ENCODE measurements at places on chromosomes 5 and 9.
A peak's percentile ranks its signal among the peaks of the same experiment; 100 is the strongest.

DNA sequence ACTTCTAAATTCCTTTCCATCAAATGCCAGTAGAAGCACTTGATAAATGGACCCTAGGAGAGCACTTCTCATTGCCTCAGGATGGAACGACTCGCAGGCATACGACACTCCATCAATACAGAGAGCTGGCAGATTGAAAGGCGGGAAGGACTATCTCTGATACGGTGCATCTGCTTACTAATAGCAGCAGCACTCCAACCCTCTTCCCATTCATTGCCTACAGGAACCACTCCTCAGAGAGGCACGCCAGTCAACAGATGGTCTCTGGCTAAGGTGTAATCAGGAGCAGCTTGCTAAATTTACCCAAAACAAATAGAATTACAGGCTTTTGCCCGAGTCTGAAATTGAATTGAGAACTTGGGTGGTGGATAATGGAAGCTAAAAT lies 168.1 kb downstream of the EFNA5 start:
- no peak for DNase-seq

- DNase-seq: no peak
These were observed 49.6 kb downstream of the ANKDD1B start for GRCh38 chr5:75660678-75661465.

DNA sequence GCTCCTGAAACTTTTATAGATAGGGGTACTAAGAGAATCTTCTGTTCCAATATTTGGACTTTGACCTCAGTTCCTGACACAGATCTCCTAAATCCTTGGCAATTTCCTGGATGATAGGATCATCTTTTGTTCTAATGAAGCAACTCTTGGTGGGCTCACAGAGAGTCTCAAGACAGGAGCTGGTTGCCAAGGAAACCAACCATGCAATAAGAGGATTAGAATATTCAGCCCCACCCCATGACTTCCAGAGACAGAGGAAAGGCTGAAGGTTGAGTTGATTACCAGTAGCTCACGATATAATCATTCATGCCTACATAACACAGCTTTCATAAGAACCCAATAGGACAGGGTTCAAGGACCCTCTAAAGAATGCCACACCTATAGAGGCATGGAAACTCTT lies 2050.2 kb upstream of the CDH6 start:
- DNase-seq: no peak

DNA sequence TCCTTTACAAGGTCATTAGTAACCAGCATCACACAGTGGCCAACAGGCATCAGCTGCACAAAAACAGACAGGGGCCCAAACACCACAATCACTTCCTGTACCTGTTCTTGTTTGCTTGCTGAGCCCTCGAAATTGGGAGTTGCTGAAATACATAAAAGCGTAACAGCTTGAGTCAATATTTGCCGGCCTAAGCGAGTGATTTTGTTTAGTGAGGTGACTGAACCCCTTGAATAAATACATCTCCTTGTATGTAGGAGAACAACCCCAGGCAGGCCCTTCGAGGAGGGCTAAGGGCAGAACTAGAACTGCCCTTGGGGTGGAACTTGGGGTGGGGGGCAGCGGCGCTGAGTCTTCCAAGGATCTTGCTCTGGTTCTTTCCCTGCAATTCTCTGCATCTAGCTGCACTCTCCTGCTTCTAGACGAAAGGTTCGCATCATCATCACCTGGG lies 502.5 kb downstream of the RASEF start:
- no peak for DNase-seq

GRCh38 chr5:1547236-1547635 lies 23.5 kb upstream of the LPCAT1 start:
- no peak for DNase-seq

GRCh38 chr5:55850839-55851674 lies at the start of gene IL31RA:
TSS of gene IL31RA (plus strand) at chr5:55851357. CDS start at chr5:55851571, 214 bp downstream.
- no peak for DNase-seq

DNA sequence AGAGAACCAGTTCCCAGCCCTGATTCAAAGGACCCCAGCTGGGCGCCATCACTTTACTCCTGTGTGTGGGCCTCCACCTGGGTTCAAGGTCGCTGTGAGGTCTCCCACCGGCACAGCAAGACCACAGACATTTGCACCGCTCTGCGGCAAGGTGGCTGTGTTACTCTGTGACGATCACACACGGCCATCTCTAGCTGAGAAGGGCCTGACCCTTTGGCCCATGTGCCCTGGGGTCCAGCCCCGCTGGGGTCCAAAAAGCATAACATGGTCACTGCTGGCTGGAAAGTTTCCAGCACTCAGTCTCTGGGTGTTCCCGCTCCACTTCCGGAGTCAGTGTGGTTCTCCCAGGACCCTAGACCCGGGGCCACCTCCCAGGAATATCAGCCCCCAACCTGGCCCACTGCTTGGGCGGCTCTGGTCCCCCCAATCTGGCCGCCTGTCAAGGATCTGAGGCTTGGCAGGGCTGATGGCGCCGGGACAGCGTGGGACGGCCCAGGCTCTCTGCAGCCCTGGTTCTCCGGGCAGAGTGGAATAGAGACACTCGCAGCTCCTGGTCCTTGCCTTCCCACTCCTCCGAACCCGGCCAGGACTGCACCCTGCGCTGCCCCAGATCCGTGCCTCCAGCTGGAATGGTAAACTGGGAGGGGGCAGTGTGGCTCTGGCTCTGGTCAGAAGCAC lies 3.9 kb upstream of the LMX1B start:
- DNase-seq: no peak

- no peak for DNase-seq
These were observed 279.6 kb downstream of the FANCC start for GRCh38 chr9:95037789-95038521.

DNA sequence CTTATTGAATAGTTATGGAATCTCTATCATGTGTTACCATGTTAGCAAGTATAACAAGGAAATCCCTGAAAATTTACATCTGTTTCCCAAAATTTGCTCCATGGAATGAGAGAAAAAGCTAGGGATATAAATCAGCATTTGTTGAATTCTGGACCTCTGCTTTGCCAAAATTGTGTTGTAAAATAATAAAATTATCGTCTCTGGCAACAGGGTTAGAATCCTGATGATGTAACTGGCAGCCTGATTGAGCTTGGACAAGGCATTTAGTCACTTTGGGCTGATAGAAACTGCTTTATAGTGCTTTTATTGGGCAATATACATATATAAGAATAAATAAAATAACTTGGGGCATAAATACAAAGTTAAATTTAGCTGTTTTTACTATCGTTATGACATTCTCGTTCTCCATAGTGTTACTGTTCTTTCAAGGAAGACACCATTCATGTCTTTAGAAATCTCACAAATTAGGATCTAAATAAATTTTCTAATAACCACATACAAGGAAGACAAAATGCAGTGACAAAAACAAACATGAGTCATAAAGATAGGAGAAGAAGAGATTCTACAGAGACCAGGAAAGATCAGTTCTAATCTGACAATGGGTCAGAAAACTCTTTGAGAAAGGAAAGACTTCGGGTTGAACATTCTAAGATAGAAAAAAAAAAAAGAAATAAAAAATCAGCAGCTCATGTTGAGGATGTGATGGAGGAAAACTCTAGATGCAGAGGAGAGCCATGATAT lies 145.0 kb upstream of the CDH10 start:
- DNase-seq: no peak

DNA sequence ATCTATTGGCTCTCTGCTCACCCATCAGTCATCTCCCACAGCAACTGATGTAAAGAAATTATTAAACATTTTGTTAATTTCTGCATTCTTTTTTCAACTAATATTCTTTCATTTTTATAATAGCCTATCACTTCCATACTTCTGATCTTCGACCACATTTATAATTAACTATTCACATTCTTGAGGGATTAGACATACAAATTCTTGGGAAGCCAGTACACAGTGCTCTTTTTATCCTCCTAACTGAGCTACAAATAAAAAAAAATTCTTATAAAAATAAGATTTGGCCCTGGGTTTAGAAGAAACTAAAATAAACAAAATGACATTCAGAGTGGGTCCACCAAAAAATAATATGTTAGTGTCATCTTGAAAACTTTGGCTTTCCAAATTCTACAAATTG lies 103.7 kb upstream of the ITGA1 start:
- no peak for DNase-seq

DNA sequence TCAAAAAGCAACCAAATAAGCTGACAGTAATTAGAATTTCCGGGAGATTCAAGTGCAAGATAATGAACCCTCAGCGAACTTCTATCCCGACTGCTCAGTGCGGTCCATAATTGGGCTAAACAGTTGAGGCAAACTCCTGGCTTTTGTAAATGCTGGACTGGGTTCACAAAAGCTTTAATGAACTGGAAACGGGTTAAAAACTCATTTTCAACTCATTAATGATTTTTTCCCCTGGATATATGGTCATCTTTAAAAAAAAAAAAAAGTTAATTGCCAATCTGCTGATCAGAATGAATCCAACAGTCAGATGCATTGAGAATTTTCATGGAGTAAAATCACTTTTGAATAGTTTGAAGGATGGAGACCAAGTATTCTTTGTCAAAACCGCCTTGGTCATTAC lies 79.5 kb upstream of the WWC1 start:
- DNase-seq: no peak

GRCh38 chr5:116546033-116546742 lies 28.4 kb downstream of the SEMA6A start:
- DNase-seq: no peak

- no peak for DNase-seq
These were observed 86.5 kb upstream of the PRLR start for GRCh38 chr5:35316611-35317274.

GRCh38 chr9:131971482-131972074 lies 108.1 kb downstream of the MED27 start:
- DNase-seq: no peak

DNA sequence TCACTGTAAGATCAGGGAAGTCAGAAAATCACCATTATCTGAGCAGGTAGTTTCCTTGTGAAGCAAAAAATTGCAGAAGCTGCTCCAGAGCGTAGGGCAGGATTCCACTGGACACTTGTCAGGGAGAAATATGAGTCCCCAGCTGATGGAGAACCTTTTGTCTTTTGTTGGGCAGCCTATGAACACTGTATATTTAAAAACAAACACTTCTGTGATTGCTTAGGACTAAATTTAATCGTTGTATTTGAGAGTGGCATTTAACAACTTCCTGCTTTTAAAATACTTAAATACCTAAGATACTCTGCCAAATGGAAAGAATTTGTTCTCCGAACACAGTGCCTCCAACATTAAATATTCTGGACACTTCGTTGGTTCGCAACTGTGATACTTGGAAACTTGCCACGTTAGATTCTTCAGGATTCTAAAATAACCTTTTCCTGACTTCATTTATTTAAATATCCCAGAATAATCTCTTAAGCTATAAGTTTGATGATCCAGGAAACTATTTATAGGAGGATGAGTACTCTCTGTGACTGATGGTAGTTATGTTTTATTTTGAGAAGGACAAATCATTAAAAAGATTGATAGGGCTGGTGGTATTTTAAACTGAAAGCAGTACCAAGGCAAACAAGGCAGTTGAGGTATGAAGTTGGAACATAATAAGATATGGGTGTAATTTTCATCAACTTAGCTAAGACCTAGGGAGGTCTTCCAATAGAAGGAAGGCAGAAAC lies 2.7 kb upstream of the HSPA4 start:
- no peak for DNase-seq

DNA sequence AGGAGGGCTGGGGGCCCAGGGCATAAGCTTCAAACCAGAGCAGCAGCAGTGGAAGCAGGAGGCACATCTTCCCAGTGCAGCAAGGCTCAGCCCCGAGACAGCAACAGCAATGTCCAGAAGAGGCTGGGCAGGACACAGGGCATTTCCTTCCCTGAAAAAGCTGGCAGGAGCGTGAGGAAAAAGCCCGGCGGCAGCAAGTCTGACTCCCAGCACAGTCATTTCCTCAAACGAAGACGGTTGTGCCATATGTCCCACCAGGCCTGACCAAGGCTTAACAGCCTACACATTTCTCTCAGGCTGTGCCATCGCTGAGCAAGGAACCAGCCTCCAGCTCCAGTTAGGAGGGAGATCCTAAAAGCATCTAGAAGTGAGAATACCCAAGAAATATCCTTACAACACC lies 74.5 kb downstream of the APTX start:
- DNase-seq: no peak

- DNase-seq: no peak
These were observed 74.1 kb upstream of the BASP1 start for GRCh38 chr5:17143335-17143734.

- peak; percentile 63 for DNase-seq
These were observed 12.0 kb upstream of the TGFBR1 start for GRCh38 chr9:99092643-99093491.

GRCh38 chr5:125149527-125149926 lies 403.1 kb upstream of the ZNF608 start:
- no peak for DNase-seq

GRCh38 chr5:106545325-106545724 lies 1125.4 kb downstream of the EFNA5 start:
- DNase-seq: no peak

- no peak for DNase-seq
These were observed 54.5 kb downstream of the ADAM19 start for GRCh38 chr5:157520911-157521703.

DNA sequence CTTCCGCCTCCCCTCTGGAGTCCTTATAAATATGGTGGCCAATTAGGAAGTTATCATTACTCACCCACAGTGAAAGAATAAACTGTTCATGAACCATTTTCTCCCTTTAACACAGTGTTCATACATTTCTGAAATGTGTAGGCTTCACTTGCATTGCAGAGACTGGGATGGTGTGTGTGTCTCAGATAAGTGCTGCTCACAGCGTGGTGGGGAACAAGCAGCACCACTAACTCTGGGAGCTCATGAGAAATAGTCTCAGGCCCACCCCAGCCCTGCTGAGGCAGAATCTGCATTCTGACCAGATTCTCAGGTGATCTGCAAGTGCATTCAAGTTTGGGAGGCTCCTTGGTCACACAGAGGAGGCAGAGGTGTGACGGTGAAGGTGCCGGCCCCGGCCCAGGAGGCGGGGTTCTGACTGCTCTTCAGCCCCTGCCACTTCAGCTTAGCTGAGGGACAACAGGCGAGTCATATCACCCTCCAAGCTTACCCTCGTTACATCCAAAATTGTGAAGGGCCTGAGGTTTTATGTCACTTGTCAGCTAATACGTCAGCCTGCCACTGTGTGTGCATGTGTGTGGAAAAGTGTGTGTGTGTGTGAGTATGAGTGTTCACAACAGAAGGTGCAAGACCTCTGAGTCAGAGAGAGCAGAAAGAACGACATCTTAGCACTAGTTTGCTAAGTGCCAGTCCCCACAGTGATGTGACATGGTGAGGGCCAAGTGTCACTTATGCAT lies 34.7 kb downstream of the DAP start:
- DNase-seq: no peak

- no peak for DNase-seq
These were observed 329.3 kb upstream of the TLE4 start for GRCh38 chr9:79242489-79242888.

GRCh38 chr9:108704156-108704852 lies 151.5 kb downstream of the ACTL7B start:
- no peak for DNase-seq

DNA sequence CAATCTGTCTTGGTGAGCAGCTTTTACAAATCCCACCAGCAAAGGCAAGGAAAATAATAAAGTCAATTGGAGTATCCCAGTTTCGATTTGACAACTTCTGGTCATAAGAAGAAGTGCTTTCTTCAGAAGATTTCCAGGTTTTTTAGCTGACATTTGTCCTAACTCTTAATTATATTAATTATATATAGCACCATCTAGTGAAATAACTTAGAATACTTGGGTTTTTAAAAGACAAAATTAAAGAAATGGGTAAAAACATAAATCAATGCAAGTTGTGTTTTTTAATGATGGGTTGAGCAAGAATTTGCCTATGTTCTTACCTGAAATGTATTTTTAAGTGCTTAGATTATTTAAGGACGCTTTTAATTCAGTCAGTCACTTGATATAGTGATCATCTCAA lies 421.8 kb downstream of the ACTL7B start:
- DNase-seq: no peak
